Stomach (tissue), 19 donors: ENCODE measurements at places on chromosomes 7 and 10. TPM values are rescaled to one million over a fixed set of nuclear protein-coding genes. Genes with fewer than 3 reads are reported as not detected.

MTERF1 gene
- total RNA-seq: 19.0 TPM

- peaks cover 8% of the 10 kb centered on the region for H3K4me1 ChIP-seq
- H3K4me3 ChIP-seq: no peak overlapping the region
- no peak overlapping the region for H3K27ac ChIP-seq
- DNase-seq: peak; percentile 83
Measured at GRCh38 chr10:32256613-32257437, 90.1 kb downstream of the EPC1 start.

- peak overlapping the region; percentile 10 for H3K27ac ChIP-seq
- H3K4me3 ChIP-seq: peak overlapping the region; percentile 48
- DNase-seq: peak; percentile 61
- H3K36me3 ChIP-seq: no peaks in the 10 kb centered on the region
- peaks cover 12% of the 10 kb centered on the region for H3K4me1 ChIP-seq
Measured at GRCh38 chr7:100632951-100633717, 8.2 kb downstream of the TFR2 start.

- H3K4me3 ChIP-seq: no peak overlapping the region
- H3K4me1 ChIP-seq: no peaks in the 10 kb centered on the region
- no peaks in the 10 kb centered on the region for H3K36me3 ChIP-seq
- no peaks in the 10 kb centered on the region for H3K27me3 ChIP-seq
Measured at GRCh38 chr10:10605551-10606081, 412.1 kb upstream of the CELF2 start.

- no peak overlapping the region for H3K4me3 ChIP-seq
- H3K4me1 ChIP-seq: peaks cover 61% of the 10 kb centered on the region
- H3K36me3 ChIP-seq: no peaks in the 10 kb centered on the region
- no peak overlapping the region for H3K27ac ChIP-seq
Measured at GRCh38 chr7:1228545-1229201, 4.0 kb upstream of the UNCX start.

- H3K27ac ChIP-seq: peak overlapping the region; percentile 59
- peak; percentile 53 for DNase-seq
- no peaks in the 10 kb centered on the region for H3K27me3 ChIP-seq
- no peak overlapping the region for H3K4me3 ChIP-seq
Measured at GRCh38 chr7:128443831-128444600, 11.7 kb upstream of the HILPDA start.
